ENCODE measurements at places on chromosomes 6 and 20.
A peak's percentile ranks its signal among the peaks of the same experiment; 100 is the strongest.

DNA sequence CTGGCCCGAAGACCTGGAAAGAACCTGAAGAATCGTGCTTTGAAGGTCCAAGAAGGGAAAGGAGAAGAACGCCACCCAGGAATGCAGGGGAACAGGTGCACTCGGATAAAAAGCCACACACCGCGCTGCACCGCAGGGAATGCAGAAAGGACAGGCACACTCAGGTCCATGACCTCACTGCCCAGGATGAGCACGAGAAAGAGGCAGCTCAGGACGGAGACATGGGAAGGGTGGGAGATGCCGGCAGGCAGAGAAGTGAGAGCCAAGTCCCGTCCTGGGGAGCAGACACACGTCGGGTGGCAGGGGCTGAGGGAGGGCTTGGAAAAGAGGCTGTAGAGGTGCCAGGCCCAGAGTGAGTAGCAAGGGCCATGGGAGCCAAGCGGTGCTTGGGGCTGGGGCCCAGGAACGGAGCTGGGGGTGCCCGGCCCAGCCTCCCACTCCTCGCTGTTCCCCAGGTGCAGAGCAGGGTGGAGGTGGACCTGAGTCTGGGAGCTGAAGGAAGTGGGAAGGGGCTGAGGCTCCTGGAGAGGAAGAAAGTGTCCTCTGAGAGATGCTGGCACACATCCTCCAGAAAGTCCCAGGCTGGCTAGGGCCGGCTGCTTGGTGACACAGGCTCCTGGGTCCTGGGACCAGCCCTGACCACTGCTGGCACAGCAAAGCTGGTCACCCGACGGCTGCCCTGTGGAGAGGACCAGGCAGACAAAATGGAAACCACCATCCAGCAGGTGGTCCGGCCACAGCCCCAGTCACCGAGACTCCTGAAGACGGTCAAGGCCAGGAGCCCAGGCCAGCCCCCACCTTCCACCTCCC, 91.3 kb downstream of the PSMB1 start:
- DNase-seq, result no peak

DNA sequence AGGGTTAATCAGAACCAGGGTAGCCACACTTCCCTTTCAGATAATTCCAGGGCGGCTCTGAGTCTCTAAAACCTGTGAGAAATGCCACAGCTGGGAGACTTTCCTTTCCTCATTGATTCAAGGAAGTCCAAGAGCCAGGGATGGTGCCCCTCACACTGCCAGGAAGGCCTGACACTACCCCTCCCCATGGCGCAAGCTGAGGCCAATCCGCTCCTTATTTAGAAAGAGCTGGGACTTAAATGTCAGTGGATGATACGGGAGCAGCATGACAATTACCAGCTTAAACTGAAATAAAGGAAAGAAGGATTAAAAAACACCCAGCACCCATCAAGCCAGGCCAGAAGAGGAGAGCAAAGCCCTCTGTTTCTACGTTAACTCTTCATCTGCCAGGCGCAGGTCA, 244.4 kb downstream of the LRFN2 start:
- DNase-seq, result no peak

- DNase-seq, result no peak
Measured at GRCh38 chr6:33297406-33297955, 1.3 kb downstream of the RGL2 start.

- no peak for DNase-seq
Measured at GRCh38 chr20:17177341-17177740, 49.5 kb upstream of the PCSK2 start.

DNA sequence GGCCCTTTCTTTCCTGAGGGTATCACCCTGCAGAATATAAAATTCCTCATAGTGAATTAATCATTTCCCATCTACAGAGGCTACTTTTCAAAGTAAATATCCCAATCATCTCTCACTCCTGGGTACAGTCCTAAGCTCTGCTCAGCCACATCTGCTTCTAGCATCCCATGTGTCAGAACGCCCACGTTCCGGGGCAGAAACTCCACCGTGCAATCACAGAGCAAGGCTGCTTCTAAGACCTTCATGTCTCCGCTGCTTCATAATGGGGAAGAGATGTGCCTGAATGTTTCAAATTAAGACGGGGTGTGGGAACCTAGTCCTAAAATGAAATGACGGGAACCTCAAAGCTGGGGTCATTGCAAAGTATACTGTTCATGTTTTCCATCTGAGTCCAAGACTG, 208.8 kb upstream of the GMDS start:
- no peak for DNase-seq

GRCh38 chr6:34544776-34545471, 11.2 kb downstream of the SPDEF start:
- no peak for DNase-seq

DNA sequence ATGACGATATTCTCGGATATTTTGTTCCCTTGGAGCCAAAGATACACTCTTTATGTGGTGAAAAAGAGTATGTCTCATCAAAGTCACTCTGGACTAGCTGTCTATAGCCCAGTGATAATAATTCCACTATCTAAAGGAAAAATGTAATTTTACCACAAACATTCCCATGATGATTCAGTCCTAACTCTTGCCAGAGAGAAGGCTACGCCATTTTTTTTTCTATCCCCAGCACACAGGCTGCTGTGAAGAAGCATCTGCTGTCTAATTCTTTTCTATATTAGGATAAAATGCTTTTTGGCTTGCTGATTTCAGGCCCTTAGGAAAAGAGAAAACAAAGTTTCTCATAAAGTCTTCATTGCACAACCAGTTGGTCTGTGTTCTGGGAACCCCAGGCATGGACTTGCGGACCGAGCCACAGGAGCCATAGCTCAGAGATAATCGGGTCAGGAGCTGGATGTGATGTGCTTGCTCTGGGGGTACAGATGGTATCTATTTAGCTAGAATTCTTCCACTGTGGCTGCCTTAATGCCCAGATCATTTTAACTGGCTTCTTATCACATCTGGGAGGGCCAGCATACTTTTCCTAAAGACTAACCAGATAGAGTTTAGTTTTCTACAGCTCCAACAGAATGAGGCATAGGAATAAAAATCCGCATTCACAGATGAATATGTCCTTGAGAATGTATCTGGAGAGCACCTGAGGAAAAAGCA, 683.7 kb upstream of the ID4 start:
- peak; percentile 96 for DNase-seq

DNA sequence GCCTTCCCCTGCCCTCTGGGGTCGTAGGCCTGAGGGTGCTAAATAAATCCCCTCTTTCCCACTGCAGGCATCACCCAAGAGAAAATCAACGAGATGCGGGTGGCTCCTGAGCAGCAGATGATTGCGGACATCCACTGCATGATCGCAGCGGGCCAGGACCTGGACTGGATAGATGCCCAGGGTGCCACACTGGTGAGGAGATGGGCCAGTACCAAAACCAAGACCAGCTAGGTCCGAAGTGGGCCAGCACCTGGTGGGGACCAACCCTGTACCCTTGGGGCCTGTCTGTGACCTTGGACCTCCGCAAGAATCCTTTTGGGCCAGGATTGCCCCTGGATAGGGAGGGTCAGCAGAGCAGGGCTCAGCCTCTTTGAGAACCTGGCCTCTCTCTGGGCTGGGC, 23.6 kb upstream of the FAM83D start:
- DNase-seq, result no peak

GRCh38 chr6:110196874-110197273, 16.6 kb downstream of the CDC40 start:
- DNase-seq, result no peak
